ENCODE measurements at places on chromosomes 6 and 20.

DNA sequence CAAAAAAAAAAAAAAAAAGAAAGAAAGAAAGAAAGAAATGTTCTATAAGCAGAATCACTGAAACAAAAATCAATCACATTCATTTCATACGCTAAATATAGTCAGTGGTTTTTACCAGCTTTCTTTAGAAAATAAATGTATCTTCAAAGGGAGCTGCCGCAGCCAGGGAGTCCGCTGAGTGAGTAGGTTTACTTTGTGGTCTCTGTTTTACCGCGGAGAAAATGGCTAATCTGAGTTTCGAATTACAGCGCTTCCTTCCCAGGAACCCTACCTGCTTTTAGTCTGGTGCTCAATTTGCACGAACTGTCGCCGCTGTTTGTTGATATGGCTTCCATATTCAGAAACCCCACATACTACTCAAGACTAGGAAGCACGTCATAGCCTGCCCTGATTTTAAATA is 102.4 kb downstream of the TFAP2A start:
- DNase-seq: no peak

GRCh38 chr6:128240024-128240428 is 280.4 kb downstream of the PTPRK start:
- no peak for DNase-seq

GRCh38 chr20:13305284-13305683 is 84.2 kb downstream of the ISM1 start:
- no peak for DNase-seq

- no peak for DNase-seq
Observed at GRCh38 chr6:33661106-33661838, 40.1 kb downstream of the ITPR3 start.

DNA sequence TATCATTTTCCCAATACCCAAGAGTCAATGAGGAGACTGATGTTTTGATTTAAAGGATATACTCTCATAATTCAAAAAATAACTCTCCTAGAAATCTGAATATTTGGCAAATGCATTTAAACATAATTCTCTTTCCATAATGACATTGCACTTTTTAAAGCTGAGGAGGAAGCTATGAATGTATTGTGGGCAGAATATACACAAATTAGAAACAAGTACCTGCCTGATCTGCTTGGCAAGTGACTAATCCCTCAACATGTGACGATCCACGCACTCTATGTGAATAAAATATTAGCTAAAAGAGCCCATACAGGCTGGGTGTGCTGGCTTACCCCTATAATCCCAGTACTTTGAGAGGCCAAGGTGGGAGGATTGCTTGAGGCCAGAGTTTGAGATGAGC is 88.3 kb upstream of the CCDC28A start:
- DNase-seq: no peak

DNA sequence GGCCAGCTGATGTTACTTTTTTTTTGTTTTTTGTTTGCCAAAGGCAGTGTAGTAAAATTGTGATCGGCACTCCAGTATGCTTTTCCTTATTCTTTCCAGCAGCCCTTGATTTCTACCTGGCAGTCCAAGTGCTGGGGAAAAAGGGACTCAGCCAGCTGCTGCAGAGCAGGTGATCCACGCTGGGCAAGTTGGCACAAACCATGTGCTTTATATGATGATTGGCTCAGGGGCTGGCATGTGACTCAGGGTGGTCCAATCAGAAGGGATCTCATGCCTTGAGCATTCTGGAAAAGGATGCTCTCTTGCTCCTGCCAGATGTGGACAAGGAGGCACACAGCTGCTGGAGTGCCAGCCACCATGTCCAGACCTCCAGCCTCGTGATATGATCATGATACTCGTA is 54.5 kb downstream of the SULF2 start:
- DNase-seq: no peak

DNA sequence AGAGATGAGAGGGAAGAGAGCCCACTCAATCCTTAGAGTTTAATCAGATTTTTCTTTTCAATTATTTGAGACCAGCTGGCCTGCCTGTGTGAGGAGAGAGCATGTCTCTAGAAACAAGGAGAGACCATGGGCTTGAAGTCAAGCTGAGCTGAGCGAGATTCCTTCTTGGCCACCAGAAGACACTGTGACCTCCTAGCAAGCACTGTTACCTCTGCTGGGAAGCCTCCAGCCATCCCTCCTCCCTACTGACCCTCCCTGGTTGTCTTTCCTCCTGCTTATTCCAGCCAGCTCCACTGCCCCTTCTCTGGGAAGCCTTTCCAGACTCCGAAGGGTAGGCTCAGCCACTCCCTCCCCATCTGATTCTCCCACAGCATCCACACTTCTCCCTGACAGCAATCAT is 110.0 kb downstream of the SCML4 start:
- DNase-seq: no peak

DNA sequence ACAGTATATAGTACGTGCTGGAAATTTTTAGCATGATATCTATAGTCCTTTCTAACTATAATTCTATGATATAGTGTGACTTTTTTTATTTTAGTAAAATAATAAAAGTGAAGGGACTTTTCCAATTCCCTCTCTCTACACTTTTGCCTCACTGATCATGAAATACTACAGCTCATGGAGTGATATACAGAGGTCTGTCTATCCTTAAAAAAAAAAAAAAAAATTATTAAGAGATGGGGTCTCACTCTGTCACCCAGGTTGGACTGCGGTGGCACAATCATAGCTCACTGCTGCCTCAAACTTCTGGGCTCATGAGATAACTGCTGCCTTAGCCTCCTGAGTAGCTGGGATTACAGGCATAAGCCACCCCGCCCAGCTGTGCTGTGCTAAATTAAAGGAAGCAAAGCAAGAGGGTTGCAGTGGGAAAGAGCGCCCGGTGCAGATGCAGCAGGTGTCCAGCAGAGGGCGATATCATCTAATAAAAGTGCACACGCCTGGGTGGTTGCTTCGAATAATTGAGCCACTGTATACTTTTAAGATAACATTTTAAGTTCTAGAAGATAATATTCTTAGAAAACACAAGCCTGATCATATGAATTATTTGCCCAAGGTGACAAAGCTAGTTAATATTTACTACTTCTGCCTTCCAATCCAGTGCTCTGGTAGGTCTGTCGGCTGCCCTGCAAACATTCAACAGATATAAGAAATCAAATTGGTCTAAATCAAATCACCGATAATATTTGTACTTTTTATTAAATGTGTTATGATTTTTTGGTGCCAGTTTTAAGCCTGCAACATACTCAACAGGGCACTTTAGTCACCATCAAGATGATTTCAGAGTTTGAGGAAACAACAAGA is 94.9 kb upstream of the NT5E start:
- DNase-seq: peak; percentile 71

DNA sequence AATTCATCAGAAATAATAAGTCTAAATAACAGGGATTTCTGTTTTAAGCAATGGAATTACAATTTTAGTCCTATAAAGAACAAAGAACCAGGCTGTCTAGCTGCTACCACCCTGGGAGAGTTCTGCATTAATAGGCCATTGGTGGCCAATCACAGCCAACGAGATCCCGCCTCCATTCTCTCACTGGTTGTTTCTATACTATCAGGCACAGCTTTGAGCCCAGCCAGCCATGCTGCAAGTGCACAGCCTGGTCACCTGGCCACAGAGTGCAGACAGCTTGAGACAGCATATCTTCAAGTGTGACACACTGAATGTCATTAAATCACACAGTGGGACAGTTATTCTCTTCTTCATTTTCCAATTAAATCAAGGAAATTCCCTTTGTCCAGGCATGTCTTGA is 16.1 kb upstream of the RAB22A start:
- DNase-seq: peak; percentile 69

DNA sequence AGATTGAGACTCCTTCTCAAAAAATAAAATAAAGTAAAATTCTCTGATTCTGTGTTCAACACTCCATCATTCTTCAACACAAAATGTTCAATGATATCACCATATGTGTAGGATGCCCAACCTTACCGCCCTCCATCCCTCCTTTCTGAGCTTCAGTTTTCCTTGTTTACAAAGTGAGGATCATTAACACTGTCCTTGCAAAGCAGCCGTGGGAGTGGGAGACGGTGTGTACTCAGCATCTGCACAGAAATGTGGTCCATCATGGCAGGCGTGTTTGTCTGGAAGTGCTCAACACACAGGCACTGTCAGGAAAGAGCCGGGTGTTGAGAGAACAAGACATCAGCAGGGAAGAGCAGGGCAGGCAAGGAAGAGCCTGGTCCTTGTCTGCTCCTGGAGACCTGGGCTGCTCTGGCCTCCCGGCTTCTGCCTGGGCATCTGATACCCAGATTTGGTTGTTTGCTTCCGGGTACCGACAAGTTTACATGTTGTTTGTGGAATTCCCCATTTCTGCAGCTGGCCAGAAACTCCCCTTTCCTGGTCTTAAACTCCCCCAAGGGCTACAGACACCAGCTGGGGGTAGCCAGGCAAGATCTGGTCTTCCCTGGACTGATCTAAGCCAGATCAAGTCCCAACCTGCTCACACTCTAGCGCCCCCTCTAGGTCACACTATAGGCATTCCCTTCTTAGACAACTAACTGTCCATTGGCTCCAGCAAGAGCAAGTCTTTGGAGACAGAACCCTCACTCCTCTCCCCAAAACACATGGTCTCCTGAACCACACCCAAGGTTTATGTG is 26.7 kb upstream of the TTPAL start:
- no peak for DNase-seq

- peak; percentile 24 for DNase-seq
Observed at GRCh38 chr6:133854364-133855275, 34.3 kb upstream of the TCF21 start.

GRCh38 chr6:116247285-116247684 is 6.6 kb downstream of the TSPYL4 start:
- DNase-seq: peak; percentile 43

- DNase-seq: peak; percentile 63
Observed at GRCh38 chr6:161694995-161695394, 421.1 kb upstream of the AGPAT4 start.

GRCh38 chr6:140082867-140083297 is 708.4 kb upstream of the CITED2 start:
- DNase-seq: peak; percentile 30

DNA sequence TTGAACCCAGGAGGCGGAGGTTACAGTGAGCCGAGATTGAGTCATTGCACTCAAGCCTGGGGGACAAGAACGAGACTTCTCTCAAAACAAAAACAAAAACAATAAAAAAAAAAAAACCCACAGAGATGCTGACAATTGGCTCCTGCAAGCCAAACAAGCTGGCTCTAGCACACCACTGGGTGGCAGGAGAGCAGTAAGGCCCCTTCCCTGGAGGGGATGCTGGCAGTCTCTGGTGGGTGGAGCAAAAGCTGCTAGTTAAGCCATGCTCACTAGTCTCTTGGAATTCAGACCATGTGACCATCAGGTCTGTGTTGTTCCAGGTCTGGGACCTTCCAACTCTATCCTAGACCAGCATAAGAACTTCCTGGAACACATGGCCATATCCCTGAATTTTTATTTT is 18.9 kb upstream of the DSN1 start:
- DNase-seq: peak; percentile 91

GRCh38 chr20:52806918-52807317 is 165.2 kb upstream of the TSHZ2 start:
- DNase-seq: no peak

DNA sequence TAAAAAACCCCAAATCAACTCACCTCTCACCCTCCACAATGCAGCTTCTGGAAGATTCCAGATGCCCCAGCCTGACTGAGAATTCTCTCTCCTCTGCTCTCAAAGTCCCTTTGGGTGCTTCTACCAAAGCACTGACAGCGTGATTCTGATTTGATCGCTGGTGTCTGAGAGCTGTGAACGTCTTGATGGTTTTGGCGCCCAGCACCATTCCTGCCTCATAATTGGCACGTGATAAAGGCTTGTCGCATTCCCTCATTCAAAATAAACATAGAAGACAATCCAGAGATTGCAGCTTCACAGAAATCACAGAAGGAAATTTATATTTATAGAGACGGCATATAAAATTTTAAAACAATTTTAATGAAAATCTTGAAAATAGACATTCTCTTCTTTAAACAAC is 24.1 kb upstream of the ECI2 start:
- no peak for DNase-seq

- DNase-seq: peak; percentile 96
Observed at GRCh38 chr20:36881888-36882287, 6.0 kb downstream of the TLDC2 start.

GRCh38 chr6:138026342-138026741 is 80.9 kb downstream of the PERP start:
- no peak for DNase-seq

DNA sequence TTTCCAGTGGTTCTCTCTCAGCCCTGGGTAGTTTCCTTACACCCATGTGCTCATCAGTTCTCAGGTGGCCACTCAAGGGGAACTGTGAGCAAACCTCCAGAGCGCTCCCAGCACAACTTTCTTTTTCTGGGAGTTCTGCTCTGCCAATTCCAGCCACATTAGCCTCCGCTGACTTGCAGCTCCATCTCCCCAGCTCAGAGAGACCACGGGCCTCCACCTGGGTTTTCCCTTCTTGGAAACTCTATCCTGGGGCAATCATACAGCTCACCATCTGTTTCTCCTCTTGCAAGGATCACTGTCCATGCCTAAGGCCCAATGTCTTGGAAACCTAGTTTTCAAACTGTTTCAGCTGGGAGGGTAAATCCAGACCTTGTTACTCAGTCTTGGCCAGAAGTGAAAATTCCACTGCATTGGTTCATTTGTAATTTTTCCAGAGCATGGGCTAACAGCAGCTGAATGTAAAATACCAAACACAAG is 129.9 kb downstream of the EYA2 start:
- peak; percentile 82 for DNase-seq

- DNase-seq: peak; percentile 79
Observed at GRCh38 chr6:161233986-161234661, 39.7 kb downstream of the AGPAT4 start.

DNA sequence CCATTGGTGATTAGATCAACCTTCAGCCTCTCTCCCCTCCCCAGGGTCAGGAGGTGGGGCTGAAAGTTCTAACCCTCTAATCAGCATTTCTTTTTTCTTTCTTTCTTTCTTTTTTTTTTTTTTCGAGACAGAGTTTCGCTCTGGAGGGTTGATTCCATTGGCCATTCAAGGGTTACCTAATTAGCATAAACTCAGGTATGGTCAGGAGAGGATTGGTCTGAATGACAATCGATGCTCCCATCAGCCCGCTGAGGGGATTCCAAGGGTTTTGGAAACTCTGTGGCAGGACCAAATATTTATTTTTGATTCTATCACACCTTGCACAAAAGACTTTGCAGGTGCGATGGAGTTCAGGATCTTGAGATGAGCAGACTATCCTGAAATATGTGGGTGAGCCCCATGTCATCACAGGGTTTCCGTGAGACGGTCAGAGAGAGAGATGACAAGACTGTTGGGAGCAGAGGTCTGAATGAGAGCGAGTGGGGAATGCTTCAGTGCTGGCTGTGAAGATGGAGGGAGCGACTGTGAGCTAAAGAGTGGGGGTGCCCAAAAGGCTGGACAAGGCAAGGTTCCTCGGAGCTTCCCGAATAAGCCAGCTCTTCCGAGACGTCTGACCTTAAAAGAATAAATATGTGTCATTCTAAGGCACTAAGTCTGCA is 107.1 kb downstream of the BMP7 start:
- DNase-seq: no peak

Measured in kidney tubule cell (primary cell).